ENCODE measurements at places on chromosomes 7 and 10. TPM values are rescaled to one million over a fixed set of nuclear protein-coding genes. Genes with fewer than 3 reads are reported as not detected.

PGAM2 gene
- 0.42 TPM for total RNA-seq

DNA sequence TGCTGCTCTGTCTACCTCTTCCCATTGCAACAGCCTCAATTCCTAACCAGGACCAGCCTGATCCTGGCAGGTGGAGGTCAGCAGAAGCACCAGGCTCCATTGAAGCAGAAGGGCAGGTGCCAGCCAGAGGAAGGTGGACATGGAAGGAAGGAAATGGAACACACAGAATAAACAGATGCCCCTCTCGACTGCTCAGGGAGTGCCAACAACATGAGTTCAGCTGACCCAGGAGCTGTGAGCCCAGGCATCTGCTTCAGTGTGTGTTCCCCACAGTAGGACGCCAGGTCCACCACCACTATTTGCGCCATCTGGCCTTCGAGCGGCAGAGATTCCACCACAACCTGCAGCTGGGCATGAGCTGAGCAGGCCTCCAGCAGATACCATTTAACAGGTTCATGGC, 56.7 kb downstream of the GPAM start:
- no peak overlapping the region for H3K27ac ChIP-seq
- no peaks in the 10 kb centered on the region for H3K4me1 ChIP-seq
- H3K27me3 ChIP-seq: no peaks in the 10 kb centered on the region
- H3K4me3 ChIP-seq: no peak overlapping the region

DNA sequence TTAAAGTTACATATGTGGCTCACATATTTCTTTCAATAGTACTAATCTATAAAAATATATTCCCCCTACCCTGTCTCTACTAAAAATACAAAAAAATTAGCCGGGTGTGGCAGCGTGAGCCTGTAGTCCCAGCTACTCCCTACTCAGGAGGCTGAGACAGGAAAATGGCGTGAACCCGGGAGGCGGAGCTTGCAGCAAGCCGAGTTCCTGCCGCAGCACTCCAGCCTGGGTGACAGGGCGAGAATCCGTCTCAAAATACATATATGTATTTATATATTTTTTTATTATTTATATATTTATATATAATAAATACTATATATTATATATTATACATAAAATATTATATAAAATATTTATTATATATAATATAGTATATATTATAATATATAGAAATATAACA, 69.7 kb upstream of the GRM3 start:
- no peaks in the 10 kb centered on the region for H3K36me3 ChIP-seq
- H3K4me3 ChIP-seq: no peak overlapping the region
- H3K27me3 ChIP-seq: no peaks in the 10 kb centered on the region
- H3K27ac ChIP-seq: no peak overlapping the region
- no peak for DNase-seq
- H3K4me1 ChIP-seq: no peaks in the 10 kb centered on the region

DNA sequence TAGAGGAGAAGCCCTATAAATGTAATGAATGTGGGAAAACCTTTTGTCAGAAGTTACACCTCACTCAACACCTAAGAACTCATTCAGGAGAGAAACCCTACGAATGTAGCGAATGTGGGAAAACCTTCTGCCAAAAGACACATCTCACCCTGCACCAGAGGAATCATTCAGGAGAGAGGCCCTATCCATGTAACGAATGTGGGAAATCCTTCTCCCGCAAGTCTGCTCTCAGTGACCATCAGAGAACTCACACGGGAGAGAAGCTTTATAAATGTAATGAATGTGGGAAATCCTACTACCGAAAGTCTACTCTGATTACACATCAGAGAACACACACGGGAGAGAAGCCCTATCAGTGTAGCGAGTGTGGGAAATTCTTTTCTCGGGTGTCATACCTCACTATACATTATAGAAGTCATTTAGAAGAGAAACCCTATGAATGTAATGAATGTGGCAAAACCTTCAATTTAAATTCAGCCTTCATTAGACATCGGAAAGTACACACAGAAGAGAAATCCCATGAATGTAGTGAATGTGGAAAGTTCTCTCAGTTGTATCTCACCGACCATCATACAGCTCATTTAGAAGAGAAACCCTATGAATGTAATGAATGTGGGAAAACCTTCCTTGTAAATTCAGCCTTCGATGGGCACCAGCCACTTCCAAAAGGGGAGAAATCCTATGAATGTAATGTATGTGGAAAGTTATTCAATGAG, 18.9 kb downstream of the RBAK start:
- DNase-seq: no peak
- H3K4me3 ChIP-seq: peak overlapping the region; percentile 47
- no peak overlapping the region for H3K27ac ChIP-seq
- H3K4me1 ChIP-seq: no peaks in the 10 kb centered on the region
- no peaks in the 10 kb centered on the region for H3K27me3 ChIP-seq
- H3K36me3 ChIP-seq: peaks cover 57% of the 10 kb centered on the region

ICA1 gene
- total RNA-seq: 3.5 TPM

ASB10 gene
- not detected for total RNA-seq

ATG9B gene
- not detected for total RNA-seq

- H3K27ac ChIP-seq: no peak overlapping the region
- DNase-seq: no peak
- no peak overlapping the region for H3K4me3 ChIP-seq
- no peaks in the 10 kb centered on the region for H3K4me1 ChIP-seq
Measured at GRCh38 chr10:127338399-127339110, 142.2 kb upstream of the INSYN2A start.

All from liver (tissue), 10 donors.